Activated effector memory CD4-positive, alpha-beta T cell treated with anti-CD3 and anti-CD28 coated beads, Interleukin-2, amount 50 U/mL, for 16 hours (primary cell): ENCODE measurements at places on chromosomes 16 and 17.

DNA sequence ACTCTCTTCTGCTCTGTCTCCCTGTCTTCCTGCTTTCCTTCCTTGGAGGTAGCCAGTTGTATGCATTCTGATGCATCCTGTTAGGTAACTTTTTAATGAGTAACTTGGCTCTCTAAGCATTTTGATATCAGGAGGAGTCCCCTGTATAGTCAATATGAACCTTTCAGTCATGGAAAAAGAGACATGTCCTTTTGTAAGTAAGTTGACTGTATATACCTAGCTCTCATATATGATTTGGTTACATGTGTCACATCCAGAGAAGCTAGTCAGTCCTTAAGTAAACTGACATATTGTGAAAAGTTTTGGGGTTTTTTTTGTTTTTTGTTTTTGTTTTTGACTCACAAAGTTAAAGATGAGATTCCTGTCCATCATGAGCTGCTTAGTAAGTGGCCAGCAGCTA, 18.8 kb downstream of the UTP18 start:
- DNase-seq: no peak

DNA sequence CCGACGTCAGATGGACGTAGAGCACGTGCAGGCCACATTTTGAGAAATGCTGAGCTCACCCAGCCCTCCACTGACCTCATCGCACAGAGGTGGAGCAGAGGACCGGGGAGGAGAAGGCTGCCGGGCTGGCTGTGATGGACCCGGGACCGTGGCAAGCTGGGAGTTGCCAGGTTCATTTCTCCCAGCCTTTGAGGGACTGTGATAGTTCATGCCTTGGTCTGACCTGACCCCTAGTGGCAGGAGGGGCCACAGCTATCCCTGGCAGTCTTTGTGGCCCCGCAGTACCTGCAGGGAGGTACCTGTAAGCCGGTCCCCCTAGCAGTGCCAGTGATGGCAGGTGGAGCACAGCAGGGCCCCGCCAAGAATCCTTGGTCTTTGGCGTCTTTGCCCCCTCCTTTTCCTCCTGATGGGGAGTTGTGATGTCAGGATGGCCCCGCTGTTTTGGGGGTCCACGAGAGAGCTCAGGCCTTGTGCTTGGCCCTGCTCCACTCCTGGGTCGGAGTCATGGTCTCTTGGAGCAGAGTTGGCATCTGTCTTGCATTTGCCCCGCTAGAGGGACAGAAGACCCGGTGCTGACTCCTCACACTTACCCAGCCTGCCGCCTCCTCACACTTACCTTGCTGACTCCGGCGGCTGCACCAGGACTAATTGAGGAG, 50.4 kb downstream of the OR1D5 start:
- DNase-seq: peak; percentile 78

GRCh38 chr17:80166446-80166845, 3.4 kb upstream of the CARD14 start:
- DNase-seq: no peak

GRCh38 chr16:27439271-27440018, 37.5 kb downstream of the IL21R start:
- peak; percentile 31 for DNase-seq

DNA sequence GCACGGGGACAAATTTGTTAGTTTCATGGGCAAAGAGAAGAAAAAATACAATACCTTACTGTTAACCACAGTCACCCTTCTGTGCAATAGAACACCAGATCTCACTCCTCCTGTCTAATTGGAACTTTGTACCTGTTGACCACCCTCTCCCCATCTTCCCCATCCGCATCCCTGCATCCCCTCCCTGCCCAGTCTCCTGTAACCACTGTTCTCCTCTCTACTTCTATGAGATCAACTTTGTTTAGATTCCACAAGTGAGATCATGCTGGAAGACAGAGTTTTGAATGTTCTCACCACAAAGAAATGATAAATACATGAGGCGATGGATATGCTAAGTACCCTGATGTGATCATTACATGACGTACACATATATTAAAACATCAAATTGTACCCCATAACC, 47.7 kb downstream of the CLEC16A start:
- no peak for DNase-seq

DNA sequence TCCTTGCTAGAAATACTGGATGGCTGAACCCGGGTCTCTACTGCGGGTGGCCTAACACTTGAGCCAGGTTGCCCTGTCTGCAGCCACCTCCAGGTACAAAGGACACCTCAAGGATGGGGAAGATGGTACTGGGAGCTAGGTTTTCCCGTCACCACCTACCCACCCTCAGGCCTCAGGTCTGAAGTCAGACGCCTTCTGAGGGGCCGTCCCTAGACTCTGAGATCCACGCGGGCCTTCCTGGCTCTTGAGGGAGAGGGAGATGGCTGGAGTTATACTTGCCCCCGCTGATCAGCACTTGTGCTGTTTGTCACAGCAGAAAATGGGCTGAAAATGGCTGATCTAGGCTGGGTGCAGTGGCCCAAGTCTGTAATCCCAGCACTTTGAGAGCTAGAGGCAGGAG, 10.6 kb downstream of the TRPV3 start:
- no peak for DNase-seq

- no peak for DNase-seq
These were observed 9.8 kb downstream of the UNC13D start for GRCh38 chr17:75834279-75834920.
